ENCODE measurements at places on chromosomes 7 and 10. TPM values are rescaled to one million over a fixed set of nuclear protein-coding genes. Genes with fewer than 3 reads are reported as not detected.

IQUB gene
- polyA plus RNA-seq = 0.12 TPM

PLPP4 gene
- not detected for polyA plus RNA-seq

COL17A1 gene
- 50.7 TPM for polyA plus RNA-seq

IFIT1B gene
- polyA plus RNA-seq = not detected

DNA sequence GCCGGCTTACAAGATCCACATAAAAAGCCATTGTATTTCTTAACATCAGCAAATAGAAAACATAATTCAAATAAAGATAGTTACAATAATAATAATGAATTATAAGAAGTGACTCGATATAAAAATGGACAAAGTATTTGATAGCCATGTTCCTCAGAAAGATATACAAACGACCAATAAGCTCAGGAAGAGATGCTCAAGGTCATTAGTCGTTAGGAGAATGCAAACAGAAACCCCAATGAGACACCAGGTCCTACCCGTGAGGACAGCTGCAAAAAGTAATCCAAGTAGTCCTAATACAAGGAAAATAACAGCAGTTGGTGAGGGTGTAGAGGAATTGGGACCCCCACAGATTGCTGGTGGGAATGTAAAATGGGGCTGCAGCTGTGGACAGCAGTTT is 54.2 kb upstream of the INPP5A start:
- no peak for DNase-seq

DNA sequence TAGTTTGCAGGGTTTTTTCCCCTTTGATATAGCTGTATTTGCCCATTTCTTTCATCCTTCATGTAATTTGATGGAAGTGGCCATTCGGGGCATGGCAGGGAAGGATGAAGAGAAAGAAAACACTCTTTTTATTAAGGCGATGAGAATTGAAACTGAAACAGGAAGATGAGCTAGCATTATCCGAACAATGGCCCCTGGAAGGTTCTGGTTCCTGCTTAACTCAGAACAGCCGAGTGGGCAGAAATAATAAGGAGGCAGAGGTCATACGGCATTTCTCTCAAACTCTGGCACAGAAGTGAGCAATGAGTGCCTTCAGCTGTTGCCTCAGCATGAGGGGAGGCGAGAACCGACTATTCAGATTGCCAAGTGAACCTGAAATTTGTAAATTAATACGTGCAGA is 113.2 kb upstream of the MYO3A start:
- no peak for DNase-seq

DNA sequence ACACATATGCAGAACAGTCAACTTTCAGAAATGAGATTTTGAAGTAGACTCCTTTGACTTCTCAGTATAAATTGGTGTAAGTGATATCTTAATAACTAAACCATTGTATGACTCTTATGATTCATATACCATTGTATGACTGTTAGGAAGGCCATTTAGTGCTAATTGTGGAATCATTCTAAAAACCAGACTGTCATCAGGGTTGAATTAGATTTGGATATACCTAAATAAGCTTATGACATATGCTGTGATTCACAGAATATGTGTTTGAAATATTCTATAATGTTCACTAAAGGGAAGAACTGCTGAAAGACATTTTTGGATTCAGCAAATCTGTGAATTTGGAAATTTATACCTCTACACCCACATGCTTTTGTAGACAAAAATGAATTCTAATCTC is 438.1 kb downstream of the MDFIC start:
- DNase-seq = no peak

GRCh38 chr10:63723741-63724140 is 202.5 kb downstream of the REEP3 start:
- DNase-seq = no peak

GRCh38 chr7:73871163-73872011 is 10.4 kb downstream of the TMEM270 start:
- DNase-seq = no peak

DNA sequence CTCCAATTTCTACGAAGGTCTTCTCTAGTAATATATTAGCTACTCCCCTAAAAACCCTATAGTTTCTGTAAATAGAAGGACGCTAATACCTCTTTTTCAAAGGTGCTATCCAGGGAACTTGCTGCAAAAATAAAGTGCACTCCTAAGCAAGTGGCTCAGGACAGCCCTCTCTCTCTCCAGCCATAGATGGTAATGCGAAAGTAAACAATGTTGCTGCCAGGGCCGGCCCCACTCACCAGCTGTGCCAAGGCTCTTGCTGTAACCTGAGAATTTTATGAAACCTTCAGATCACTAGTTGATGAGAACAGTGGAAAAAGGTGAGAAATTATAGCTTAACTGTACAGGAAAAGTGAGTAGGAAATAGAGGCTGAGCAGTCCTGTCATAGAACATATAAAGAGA is 10.9 kb upstream of the TAS2R39 start:
- peak; percentile 58 for DNase-seq

DNA sequence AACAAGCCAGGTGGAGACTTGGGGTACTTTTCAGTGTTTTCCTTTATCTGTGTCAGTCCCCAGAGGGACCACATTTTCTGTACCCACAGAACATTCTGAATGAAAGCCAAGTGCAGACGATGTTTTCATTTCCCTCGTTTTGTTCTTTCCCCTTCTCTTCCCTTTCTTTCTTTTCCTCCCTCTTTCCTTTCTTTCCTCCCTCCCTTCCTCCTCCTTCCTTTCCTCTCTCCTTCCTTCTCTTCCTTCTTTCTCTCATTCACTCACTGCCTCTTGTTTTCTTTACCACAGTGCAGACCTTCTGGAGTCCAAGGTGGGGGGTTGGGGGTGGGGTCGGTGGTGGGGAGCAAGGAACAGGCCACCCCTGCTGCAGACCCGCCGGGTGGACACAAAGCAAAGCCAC is 141.4 kb upstream of the MKI67 start:
- DNase-seq = no peak

DNA sequence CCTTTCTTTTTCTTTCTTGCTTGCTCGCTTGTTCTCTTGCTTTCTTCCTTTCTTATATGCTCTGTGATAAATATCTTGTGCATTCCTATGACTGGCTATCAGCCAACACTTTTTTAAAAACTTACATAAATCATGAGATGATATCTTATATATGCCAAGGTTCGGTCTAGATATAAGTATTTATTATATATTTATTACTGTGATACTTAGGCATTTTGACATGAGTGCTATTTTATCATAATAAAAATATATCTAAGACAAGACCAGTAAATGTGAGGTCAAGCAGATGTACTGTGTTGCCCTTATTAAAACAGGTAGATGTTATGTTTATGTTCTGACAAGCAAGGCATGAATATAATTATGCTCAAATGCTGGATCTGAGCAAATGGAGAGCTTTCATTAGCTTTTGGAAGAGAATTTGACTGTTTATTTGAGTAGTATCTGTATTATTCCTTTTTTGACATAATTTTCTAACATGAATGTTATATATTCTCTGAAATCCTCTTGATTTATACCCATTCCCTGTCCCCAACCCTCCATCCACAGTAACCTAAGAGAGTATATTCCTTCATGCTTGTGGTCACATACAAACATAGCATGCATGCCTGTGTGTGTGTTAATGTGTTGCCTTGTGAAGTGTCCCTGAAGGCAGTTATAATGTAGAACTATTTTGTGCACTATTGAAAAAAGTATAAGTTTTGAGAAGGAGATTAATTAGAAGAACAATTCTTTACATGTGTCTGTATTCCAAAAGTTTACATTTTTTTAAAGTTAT is 158.0 kb downstream of the HDAC9 start:
- no peak for DNase-seq

DNA sequence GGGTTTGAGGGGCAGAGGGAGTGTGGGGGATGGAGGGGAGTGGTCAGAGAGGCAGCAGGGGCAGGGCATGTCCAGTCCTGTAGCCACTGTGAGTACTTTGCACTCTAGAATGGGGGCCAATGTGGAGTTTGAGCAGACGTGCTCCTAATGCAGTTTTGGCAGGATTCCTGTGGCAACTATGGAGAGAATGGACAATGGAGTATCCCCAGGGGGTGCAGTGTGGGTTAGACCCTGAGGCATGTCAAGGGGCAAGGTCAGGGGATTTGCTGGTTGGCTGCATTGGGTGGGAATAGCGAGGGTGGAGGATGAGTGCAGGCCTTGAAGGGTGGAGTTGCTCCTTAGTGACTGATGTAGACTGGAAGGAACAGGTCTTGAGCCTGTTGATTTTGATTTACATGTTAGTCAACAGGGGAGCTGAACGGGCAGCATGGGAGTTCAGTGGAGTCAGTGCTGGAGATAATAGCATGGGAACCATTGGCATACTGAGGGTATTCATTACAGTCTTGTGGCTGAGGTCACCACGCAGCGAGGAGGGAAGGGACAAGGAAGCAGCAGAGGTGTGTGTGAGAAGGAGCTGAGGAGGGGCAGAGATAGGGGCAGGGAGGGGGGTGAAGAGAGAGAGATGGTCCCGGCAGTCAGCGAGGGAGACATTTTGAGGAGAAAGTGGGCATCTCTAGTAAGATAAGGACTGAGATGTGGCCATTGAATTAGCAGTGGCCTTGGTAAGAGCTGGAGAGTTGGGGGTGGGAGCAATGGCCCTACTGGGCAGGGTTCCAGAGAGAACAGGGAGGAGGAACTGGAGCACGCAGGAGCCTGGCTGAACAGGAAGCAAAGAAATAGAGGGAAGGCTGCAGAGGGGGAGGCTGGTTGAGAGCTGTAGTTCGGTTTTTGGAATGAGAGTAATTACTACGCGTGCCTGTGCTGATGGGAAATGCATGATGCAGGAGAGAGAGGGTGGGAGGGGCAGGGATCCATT is 112.7 kb downstream of the CCNY start:
- peak; percentile 38 for DNase-seq

GRCh38 chr7:31747553-31747952 is 60.5 kb downstream of the PPP1R17 start:
- DNase-seq = no peak

- peak; percentile 54 for DNase-seq
These were observed 63.5 kb downstream of the LHPP start for GRCh38 chr10:124524991-124525653.

Data from stomach (tissue), 19 donors.